ENCODE measurements at places on chromosomes 7 and 10.

DNA sequence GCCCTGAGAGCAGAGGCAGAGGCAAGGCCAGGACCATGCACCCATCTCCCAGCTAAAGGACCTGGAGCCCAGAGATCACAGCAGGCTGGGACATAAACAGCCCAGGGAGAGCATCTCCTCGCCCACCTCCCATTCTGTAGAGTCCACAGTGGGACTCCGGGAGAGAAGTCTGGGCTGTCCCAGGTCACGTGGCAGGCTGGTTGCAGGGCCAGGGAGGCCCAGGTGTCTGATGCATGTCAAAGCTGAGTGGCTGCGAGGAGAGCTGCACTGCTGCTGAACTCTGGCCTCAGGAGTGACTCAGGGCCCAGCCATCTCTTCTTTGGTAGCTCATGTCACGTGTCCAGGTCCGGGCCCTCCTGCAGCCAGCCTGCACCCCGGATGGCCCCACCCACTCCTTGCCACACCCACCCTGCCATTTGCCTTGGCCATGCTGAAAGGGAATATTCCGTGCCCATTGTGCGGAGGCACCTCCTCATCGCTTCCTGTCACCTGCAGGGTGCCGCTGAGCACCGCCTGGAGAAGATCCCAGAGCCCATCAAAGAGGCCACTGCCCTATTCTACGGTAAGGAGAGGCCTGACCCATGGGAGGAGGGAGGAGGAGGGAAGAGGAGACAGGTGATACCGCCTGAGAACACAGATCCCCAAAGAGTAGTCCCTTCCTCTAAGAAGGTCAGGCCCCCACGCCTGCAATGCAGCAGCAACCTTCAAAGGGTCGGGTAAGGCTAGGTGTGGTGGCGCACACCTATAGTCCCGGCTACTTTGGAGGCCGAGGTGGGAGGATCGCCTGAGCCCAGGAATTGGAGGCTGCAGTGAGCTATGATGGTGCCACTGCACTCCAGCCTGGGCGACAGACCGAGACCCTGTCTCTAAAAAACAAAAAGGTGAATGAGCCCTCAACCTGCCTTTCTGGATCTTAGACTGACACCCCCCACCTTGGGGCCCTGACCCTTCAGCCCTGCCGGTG, 12.6 kb upstream of the SH2B2 start:
- no peaks in the 10 kb centered on the region for H3K36me3 ChIP-seq
- H3K27ac ChIP-seq: no peak overlapping the region
- H3K4me3 ChIP-seq: no peak overlapping the region
- peaks cover 8% of the 10 kb centered on the region for H3K4me1 ChIP-seq

- no peaks in the 10 kb centered on the region for H3K36me3 ChIP-seq
- H3K27ac ChIP-seq: no peak overlapping the region
- DNase-seq: no peak
- H3K4me1 ChIP-seq: peaks cover 14% of the 10 kb centered on the region
- H3K27me3 ChIP-seq: peaks cover 10% of the 10 kb centered on the region
- no peak overlapping the region for H3K4me3 ChIP-seq
Measured at GRCh38 chr7:30731581-30731980, 20.4 kb upstream of the INMT start.

DNA sequence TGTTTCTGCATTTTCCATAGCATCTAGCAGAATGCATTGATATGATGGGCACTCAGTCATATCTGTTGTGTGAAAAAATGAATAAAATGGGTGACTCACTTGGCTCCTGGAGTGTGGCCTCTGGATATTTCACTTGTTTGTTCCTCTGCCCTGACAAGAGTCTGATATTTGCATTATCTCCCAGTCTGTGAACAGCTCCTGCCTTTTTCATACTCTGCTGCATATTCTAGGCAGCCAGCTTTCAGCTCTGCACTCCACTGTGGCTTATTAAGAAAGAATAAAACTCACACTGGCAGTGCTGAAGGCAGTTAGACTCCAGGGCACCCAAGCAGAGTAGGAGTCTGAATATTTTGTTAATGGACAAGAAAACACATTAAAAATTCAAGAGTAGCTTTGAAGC, 623.9 kb downstream of the SORCS1 start:
- no peaks in the 10 kb centered on the region for H3K4me1 ChIP-seq
- DNase-seq: no peak
- H3K36me3 ChIP-seq: no peaks in the 10 kb centered on the region
- H3K27me3 ChIP-seq: no peaks in the 10 kb centered on the region

- H3K36me3 ChIP-seq: no peaks in the 10 kb centered on the region
- H3K27me3 ChIP-seq: no peaks in the 10 kb centered on the region
- DNase-seq: no peak
- H3K27ac ChIP-seq: no peak overlapping the region
- no peaks in the 10 kb centered on the region for H3K4me1 ChIP-seq
Measured at GRCh38 chr7:129458171-129458570, 23.9 kb downstream of the STRIP2 start.

DNA sequence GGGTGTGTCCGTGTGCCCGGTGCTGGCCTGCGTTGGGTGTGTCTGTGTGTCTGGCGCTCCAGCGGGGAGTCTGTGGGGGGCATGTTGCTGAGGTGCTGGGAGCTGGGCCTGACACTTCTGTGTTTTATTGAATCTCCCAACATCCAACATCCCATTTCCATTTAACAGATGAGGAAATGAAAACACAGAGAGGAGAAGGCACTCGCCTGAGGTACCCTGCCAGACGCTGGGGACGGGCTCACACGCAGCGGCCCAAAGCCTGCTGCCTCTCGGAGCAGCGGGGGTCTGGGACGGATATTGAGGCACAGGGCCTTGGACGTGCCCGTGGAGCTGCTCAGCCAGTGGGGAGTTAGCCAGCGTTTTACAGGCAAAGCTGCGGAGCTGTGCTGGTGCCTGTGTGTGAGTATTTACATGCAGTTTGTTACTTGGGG, 133.9 kb downstream of the DNAJB6 start:
- no peak overlapping the region for H3K27ac ChIP-seq
- H3K4me3 ChIP-seq: no peak overlapping the region
- DNase-seq: no peak
- no peaks in the 10 kb centered on the region for H3K4me1 ChIP-seq
- peaks cover 7% of the 10 kb centered on the region for H3K27me3 ChIP-seq

DNA sequence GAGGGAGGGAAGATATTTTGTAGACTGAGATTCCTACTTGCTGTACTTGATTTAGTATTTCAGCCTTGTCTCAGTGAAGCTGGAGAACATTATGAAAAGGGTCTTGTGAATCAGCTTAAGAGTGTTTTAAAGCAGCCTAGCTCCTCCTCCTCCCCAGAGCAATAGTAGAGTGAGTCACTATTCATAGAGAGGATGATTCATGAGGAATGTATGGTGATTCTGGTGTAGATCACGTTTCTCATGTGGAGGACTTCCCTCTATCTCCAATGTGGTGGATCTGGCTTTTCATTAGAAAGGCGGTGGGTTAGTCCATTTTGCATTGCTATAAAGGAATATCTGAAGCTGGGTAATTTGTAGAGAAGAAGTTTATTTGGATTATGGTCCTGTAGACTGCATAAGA, 340.1 kb upstream of the CHRM2 start:
- H3K27ac ChIP-seq: no peak overlapping the region
- DNase-seq: no peak
- H3K4me3 ChIP-seq: no peak overlapping the region

- peaks cover 56% of the 10 kb centered on the region for H3K4me1 ChIP-seq
- H3K27me3 ChIP-seq: no peaks in the 10 kb centered on the region
- H3K4me3 ChIP-seq: no peak overlapping the region
- no peak for DNase-seq
- H3K27ac ChIP-seq: no peak overlapping the region
Measured at GRCh38 chr7:105306298-105306748, 82.4 kb downstream of the SRPK2 start.

DNA sequence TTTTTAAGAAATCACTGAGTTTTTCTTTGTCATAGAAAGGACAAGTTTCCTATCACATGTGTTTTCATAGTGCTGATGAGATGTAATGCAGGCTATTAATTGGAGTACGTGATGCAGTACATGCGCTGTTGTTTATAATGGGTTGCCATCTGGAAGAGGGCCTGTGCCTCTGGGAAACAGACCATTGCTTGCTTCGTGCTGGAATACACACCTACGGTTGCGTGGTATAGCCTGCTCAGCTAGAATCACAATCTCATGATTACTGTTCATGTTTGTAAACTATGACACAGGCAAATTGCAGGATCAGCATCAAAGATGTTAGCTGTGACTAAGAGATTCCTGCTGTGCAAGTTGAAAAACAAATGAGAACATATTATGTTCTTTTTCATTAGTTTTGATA, 107.2 kb upstream of the STEAP1B start:
- no peak for DNase-seq
- H3K4me3 ChIP-seq: no peak overlapping the region
- H3K4me1 ChIP-seq: peaks cover 18% of the 10 kb centered on the region
- H3K36me3 ChIP-seq: peaks cover 16% of the 10 kb centered on the region
- no peak overlapping the region for H3K27ac ChIP-seq
- no peaks in the 10 kb centered on the region for H3K27me3 ChIP-seq

- H3K27ac ChIP-seq: no peak overlapping the region
- H3K4me1 ChIP-seq: no peaks in the 10 kb centered on the region
- no peaks in the 10 kb centered on the region for H3K27me3 ChIP-seq
- no peak for DNase-seq
- H3K4me3 ChIP-seq: no peak overlapping the region
Measured at GRCh38 chr7:79615871-79616640, 162.6 kb upstream of the MAGI2 start.

- no peak overlapping the region for H3K27ac ChIP-seq
- H3K27me3 ChIP-seq: peaks cover 4% of the 10 kb centered on the region
- no peaks in the 10 kb centered on the region for H3K4me1 ChIP-seq
- H3K4me3 ChIP-seq: no peak overlapping the region
- H3K36me3 ChIP-seq: no peaks in the 10 kb centered on the region
Measured at GRCh38 chr10:70090013-70090412, 37.4 kb downstream of the MACROH2A2 start.

- H3K4me3 ChIP-seq: no peak overlapping the region
- H3K4me1 ChIP-seq: peaks cover 17% of the 10 kb centered on the region
- H3K27me3 ChIP-seq: no peaks in the 10 kb centered on the region
- H3K27ac ChIP-seq: no peak overlapping the region
- H3K36me3 ChIP-seq: peaks cover 2% of the 10 kb centered on the region
- DNase-seq: no peak
Measured at GRCh38 chr7:47639495-47640110, 57.7 kb upstream of the TNS3 start.

GRCh38 chr7:50814166-50814565, 31.5 kb upstream of the GRB10 start:
- H3K27ac ChIP-seq: no peak overlapping the region
- no peak for DNase-seq
- H3K27me3 ChIP-seq: peaks cover 1% of the 10 kb centered on the region

DNA sequence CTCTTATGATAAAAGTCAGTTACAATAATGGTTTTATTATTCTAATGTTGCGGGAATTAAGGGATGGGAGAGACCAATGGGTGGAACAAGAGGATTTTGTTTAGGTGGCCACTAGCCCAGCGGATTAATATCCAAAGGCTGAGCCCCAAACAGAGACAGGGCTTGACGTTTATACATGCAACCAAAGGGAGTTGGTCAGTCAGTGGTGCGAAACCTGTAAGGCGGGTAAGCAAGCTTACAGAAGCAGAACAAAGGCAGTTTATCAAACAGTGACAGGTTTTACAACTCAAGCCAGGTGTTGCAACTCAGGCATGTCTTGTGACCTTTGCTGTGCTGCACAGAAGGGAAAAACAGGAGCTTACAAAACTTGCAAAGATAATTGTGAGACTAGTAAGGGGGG, 622.9 kb upstream of the MBL2 start:
- no peaks in the 10 kb centered on the region for H3K27me3 ChIP-seq
- no peaks in the 10 kb centered on the region for H3K36me3 ChIP-seq
- no peaks in the 10 kb centered on the region for H3K4me1 ChIP-seq
- no peak overlapping the region for H3K4me3 ChIP-seq

DNA sequence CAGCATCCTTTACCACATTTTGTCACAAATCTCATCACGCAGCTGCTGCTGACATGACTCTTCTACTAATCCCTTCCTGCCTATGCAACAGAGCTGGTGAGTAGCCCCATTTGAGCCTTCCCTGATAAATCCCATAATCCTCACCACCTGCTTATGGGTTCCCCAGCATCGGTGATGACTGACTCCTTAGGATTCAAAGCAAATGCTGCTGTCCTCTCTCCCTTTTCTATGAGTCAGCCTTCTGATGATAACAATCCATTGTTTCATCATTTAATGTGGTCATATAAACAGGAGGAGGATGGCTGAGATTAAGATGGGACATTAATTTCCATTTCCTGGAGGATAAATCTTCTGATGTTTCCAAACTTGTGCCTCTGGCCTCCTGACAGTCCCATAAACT, 73.4 kb downstream of the SORCS1 start:
- H3K27me3 ChIP-seq: no peaks in the 10 kb centered on the region
- H3K36me3 ChIP-seq: no peaks in the 10 kb centered on the region
- no peak overlapping the region for H3K4me3 ChIP-seq

DNA sequence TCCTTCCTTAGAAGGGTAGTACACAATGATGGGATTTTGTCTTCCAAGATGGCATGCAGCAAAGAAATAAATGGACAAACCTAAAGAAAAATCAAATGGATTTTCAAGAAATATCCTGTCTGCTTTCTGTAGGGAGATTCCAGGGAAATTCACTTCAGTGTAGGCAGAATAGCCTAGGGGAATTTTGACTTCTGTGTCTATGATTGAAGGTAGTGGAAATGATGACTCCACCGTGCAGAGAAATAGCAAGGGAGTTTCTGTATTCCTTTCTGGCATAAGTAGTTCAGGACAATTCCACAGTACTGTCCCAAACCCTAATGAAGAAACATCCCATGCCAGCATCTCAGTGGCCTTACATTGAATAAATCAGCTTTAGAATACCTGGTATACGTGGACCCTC, 9.5 kb downstream of the ATOH7 start:
- no peak for DNase-seq
- no peaks in the 10 kb centered on the region for H3K4me1 ChIP-seq
- no peaks in the 10 kb centered on the region for H3K27me3 ChIP-seq
- H3K4me3 ChIP-seq: no peak overlapping the region
- H3K36me3 ChIP-seq: no peaks in the 10 kb centered on the region

GRCh38 chr10:22494007-22494406, 148.7 kb downstream of the SPAG6 start:
- no peak for DNase-seq
- H3K4me3 ChIP-seq: no peak overlapping the region
- H3K4me1 ChIP-seq: peaks cover 22% of the 10 kb centered on the region
- no peaks in the 10 kb centered on the region for H3K36me3 ChIP-seq
- H3K27me3 ChIP-seq: peaks cover 3% of the 10 kb centered on the region

DNA sequence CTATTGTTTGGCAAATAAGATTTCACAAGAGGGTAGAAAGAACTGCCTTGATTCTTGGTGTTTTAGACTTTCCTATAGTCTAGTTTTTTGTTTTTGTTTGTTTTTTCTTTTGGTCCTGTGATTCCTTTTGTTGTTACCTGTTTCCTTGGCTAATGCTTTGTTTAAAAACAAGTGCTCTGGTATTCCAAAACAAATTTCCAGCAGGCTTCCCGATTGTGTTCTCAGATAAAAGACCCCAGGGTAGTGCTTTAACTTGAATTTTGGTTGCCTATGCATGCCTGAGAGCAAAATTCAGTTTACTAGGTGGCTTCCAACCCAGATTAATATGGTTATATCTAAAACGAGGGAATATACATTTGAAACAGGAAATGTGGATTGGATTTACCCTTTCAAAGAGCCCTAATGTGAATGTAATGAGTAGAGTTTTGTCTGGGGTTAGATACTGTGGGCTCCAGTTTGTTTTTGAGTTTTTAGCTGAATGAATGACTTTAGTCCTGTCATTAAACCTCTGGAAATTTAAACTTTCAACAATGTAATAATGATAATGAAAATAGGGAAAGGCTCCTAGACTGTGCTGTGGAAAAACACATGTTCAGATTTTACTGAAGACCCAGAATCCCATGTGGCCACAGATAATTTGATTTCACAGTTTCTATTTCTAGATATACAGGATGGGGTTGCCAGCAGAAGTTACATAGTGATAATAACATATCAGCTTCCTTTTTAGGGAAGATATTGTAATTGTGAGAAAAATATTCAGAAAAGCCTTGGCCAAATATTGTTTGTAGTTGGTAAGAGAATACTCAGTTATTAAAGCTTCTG, 23.9 kb downstream of the AUTS2 start:
- no peak overlapping the region for H3K27ac ChIP-seq
- no peaks in the 10 kb centered on the region for H3K27me3 ChIP-seq

Data from activated B cell treated with CpG ODN at 0.5 μM for 24 hours (primary cell).